ENCODE measurements at places on chromosomes 1 and 21. TPM values are rescaled to one million over a fixed set of nuclear protein-coding genes. Genes with fewer than 3 reads are reported as not detected.

Gene C1orf116
- 0.81 TPM for total RNA-seq

DNA sequence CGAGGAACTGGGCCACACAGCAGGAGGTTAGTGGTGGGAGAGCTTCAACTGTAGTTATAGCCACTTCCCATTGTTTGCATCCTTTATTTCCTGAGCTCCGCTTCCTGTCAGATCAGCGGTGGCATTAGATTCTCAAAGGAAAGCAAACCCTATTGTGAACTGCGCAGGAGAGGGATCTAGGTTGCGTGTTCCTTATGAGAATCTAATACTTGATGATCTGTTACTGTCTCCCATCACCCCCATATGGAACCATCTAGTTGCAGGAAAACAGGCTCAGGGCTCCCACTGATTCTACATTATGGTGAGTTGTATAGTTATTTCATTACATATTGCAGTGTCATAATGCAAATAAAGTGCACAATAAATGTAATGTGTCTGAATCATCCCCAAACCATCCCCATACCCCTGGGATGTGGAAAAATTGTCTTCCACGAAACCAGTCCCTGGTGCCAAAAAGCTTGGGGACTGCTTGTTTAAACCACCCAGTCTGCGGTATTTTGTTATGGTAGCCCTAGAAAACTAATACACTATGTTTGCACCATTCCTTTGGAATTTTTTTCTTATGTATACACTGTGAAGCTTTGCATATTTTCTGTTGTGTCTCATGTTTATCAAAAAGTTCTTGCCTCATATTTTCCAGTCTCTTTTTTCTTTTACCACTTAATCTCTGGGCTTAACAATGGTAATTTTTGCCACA, 136.6 kb upstream of the IVNS1ABP start:
- DNase-seq, result no peak

GRCh38 chr1:239250353-239251035, 135.9 kb upstream of the CHRM3 start:
- DNase-seq, result no peak

DNA sequence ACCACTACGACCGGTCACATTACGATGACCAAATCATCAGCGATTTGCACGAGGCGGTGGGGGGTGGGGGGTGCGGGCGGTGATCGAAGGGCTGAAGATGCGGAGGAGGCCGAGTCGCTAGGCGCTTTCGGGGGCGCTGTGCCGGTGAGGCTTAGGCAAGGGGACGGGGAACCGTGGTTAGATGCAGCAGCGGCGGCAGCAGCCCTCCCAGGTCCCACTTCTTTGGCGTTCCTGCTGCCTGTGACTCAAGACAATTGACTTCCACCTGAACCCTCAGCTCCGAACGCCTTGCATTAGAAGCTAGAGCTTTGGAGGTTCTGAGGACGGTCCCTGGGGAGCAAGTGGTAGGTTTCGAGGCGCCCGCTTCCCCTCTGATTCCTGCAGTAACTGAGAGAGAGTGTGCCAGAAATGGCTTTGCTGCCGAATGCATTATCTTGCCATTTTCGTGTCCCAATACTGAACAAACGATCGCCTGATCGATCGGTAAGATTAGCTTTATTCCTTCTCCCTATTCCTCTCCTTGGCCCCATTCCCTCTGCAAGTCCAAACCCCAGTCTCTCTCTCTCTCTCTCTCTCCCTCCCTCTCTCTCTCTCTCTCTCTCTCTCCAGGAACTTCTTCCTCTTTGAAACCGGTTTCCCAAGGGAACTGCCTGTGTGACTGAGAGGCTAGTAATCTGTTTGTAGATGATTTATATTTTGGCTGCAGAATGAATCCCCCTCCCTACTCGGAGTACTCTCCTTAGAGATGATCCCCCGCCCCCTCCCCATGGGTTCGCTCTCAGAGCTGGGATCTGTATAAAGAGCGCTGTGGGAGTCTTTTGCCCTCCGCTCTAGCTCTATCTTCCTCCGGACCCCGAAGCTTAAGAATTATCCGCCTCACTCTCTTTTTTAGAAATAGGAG, 735 bp upstream of the BRINP3 start:
- peak; percentile 37 for DNase-seq

Gene LAD1
- total RNA-seq, result 1.9 TPM

GRCh38 chr1:26768755-26769154, 19.0 kb upstream of the PIGV start:
- DNase-seq, result no peak

DNA sequence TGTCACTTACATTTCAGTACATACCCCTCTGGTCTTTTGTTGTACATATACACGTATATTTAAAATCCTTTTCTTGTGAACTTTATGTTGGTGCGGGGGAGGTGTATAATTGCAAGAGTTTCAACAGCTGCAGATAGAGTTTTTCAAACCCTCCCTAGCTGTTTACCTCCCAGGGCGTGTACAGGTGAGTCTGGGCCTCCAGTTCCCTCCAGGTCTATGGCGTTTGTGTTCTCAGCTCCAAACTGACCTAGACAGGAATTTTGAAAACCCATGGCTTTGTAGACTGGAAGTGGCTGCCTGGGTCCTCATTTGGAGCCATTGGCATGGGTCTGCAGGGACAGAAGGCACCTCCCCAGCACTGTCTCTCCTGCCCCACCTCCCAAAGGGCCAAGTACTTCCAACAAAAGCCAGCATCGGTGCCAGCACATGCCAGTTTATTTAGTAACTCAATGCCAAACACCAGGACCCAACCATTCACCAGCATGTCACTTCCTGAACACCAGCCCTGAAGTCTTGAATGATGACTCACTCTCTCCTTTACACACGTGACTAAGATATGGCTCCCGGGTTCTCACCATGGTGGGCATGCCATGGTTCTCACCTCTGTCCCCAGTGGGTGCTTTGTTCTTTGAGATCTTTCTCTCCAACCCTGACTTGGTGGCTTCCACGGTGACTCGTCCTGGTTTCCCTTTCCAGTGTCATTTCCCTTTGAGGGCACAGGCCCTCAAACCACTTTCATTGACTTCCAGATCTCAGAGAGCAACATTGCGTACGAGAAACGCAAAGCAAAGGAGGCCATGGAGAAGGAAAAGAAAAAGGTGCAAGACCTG, 57.3 kb upstream of the EFHD2 start:
- DNase-seq, result no peak

Gene ADAM30
- total RNA-seq, result not detected

DNA sequence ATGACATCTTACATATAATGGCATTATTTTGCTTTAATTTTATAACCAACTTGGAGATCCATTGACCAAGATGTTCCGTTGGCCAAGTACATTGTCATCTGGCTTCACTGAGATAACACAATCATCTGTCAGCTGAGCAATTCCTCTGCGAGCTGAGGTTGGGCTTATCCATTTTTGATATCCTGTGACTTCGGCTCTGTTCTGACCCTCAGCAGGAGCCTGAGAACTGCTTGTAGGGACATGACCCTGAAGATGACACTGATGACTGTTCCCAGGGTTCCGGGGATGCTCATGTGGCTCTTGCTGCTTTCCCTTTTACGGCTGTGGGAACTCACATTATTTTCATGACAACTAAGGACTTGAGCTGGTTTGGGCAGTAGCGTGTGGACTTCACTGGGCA, 51.2 kb downstream of the TLR5 start:
- no peak for DNase-seq

GRCh38 chr1:35559317-35559944, 1.8 kb downstream of the NCDN start:
- no peak for DNase-seq

Gene SRGAP2B
- total RNA-seq, result 9.9 TPM

- DNase-seq, result no peak
Observed at GRCh38 chr1:89453123-89453972, 71.3 kb upstream of the LRRC8B start.

Gene TMED5
- 57.1 TPM for total RNA-seq

DNA sequence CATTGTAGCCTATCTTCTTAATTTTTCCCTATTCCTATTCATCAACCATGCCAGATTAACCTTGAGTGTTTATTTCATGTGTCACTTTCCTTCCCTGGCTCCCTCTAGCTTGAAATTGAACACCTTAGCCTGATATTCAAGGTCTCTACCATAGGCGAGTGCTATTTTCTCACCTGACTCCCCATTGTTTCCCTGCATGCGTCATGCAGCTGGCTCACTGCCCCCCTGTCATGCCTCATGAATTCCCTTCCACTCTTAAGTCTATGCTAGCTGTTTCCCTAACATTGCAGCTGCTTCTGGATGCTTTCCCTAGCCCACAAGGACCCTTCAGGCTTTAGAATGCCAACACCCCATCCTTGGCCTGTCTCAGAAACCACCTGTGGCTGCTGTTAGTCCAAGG, 56.7 kb upstream of the CD1D start:
- DNase-seq, result no peak

Gene ADGRL4
- total RNA-seq, result 18.3 TPM

DNA sequence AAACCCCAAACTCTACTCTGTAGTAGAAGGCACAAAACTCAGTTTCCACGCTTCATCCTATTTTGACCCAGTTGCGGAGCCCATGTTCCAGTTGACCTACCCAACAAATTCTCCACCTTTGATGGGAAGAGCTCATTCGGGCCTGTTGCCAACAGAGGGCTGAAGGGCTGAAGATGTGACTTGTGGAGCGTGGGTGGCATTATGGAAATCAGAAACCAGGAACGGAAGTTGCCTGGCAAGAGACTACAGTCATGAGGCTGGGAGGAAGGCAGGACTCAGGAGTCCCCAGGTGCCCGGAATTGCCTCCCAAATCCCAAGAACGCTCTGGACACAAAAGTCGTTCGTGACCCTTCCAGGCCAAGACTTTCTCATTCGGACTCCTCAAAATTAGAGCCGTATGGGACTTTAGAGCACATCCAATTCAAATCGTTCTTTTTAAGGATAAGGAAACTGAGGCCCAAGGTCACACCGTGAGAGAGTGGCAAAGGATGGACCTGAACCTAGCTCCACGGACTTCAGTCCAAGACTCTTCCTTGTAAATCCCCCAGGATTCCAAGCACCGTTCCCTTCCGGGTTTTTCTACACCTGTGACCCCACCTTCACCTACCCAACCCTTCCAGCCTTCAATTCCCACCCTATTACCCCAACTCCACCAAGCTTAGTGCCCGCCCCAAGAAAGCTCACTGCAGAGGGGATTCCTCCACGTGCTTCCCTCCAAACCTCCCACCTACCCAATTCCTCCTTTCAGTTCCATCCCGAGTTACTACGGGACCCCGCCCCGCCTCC, 739 bp downstream of the SMG5 start:
- no peak for DNase-seq

DNA sequence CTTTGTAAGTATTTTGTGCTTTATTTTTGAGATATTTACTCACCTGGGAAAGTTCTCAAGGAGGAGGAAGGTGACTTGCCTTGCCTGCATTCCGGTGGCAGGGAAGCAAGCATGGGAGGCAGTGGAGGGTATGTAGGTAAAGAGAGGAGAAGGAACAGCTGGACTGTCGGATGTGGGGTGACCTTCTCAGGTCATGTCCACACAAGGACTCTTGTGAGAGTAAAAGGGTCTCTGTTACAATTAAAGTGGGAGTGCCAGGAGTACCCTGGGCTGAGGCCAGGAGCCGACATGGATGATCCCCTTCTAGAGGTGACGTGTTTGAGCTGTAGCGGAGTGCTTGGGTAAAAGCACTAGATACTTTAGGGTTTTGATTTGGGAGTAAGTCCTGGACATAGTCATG, 25.0 kb downstream of the UBE4B start:
- DNase-seq, result no peak

Gene ATAD3C
- total RNA-seq, result 0.94 TPM

Gene FCRL6
- total RNA-seq, result 0.32 TPM

DNA sequence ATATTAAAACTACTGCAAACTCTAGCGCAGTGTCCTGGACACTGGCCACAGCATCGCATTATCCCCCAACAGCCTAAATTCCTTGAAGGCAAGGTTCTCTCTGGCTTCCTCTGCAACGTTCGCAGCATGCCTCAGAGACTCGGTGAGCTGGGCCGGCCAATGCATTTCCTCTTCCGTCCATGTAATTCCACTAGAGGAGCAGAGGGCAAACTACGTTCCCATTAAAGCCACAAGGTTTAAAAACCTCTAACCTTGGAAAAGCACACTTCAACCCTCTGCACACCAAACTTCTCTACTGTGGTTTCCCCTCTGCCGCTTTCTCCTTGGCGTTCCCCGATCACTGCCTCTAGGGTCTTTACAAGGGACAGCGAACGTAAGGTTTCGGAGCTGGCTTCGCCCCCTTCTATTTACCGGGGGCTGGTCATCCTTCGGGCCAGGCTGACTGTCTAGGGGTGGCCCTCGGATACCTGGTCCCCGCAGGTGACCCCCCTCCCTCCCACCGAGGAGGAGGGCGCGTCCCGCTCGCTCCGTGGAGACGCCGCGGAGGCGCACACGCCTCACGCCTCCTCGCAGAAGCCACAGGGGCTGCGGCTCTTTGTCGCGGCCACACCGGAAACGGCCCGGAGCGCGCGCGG, 456 bp upstream of the SMYD2 start:
- peak; percentile 55 for DNase-seq

DNA sequence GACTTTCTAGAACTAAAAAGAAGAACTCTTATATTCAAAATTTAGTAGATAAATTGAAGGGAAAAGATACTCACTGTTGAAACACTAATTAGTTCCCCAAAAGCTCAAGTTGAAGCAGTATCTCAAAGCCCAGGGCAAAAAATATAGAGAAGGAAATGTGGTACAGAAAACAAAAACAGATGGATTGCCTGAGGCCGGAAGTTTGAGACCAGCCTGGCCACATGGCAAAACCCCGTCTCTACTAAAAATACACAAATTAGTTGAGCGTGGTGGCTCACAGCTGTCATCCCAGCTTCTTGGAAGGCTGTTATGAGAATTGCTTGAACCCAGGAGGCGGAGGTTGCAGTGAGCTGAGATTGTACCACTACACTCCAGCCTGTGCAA, 36.0 kb downstream of the FAM177B start:
- DNase-seq, result no peak

Gene IFNLR1
- 2.8 TPM for total RNA-seq

DNA sequence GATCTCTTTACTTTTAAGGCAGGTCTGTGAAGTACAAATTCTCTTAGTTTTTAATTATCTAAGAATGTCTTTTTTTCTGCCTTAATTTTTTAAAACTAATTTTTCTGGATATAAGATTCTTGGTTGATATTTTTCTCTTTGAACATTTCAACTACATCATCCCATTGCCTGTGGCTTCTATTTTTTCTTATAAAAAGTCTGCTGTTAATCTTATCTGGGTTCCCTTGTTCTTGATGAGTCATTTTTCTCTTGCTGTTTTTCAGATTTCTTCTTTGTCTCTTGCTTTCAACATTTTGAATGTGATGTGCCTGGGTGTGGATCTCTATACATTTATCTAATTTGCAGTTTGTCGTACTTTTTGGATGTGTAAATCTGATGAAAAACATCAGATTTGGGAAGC, 525.2 kb upstream of the PBX1 start:
- DNase-seq, result no peak

DNA sequence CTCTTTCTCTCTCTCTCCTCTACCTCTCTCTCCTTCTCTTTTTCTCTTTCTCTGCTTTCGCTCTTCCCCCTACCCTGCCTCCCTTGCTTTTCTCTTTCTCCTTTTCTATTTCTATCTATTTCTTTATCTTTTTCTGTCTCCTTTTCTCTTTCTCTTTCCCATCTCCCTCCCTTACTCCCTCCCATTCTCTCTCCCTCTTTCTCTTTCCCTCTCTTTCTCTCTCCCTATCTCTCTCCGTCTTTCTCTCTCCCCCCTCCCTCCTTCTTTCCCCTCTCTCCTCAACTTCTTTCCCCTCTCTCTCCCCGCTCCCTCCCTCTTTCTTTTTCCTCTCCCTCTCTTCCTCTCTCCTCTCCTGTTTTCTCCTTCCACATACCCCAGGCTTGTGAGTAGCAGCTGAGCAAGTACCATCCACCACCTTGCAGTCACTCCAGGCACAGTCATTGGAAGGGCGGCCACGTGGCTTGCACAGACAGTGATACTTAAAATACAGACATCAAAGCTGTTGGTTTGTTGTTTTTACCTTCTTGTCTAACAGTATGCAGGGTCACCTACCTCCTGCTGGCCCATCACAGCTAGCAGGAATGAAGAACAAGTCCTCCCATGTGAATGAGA, 209.1 kb upstream of the COA6 start:
- DNase-seq, result no peak
